ENCODE measurements at places on chromosomes 5 and 9.

- DNase-seq = no peak
These were observed 59.0 kb downstream of the TLE4 start for GRCh38 chr9:79630521-79631403.

- DNase-seq = no peak
These were observed 300.8 kb upstream of the MSX2 start for GRCh38 chr5:174423558-174423957.

DNA sequence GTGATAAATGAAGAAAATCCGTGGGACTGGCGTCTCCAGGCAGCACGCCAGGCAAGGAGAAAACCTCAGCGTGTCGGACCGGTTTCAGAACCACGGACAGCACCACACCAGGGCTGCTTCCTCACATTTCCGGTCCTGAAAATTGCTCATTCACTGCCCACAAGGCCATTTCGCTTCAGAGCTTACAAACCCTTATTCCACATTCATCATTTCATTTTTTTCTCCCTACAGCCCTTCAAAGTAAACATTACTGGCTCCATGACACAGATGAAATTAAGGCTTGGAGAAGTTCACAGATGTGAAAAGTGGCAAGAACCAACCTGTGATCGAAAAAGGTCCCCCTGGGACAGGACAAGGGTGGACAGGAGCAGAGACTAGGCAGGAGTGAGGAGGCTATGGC lies 1.5 kb upstream of the GPRIN1 start:
- DNase-seq = peak; percentile 75

DNA sequence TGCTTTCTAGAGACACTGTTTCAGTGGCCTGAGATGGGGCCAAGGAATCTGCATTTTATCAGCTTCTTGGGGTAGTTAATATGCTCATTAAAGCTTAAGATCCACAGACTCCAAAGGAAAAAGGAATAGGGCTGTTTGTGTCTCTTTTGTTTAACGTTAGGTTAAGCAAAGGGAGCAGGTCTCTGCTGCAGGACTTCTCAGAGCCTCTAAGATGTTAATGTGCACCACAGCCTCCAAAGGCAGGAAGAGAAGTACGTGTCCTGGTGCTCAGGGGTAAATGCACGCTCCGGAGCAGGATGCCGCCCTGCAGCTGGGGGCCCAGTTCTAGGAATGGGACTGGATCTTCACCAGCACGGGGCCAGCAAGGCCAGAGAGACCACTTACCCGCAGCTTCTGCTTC lies 19.6 kb downstream of the SPARC start:
- no peak for DNase-seq

GRCh38 chr9:135698767-135699166 lies 514 bp downstream of the SOHLH1 start:
- DNase-seq = no peak

All from right lung (tissue), 10 donors.